ENCODE measurements at places on chromosomes 1 and 21.
A peak's percentile ranks its signal among the peaks of the same experiment; 100 is the strongest.

- no peak for DNase-seq
Observed at GRCh38 chr1:228337031-228337564, 69.5 kb downstream of the TRIM11 start.

DNA sequence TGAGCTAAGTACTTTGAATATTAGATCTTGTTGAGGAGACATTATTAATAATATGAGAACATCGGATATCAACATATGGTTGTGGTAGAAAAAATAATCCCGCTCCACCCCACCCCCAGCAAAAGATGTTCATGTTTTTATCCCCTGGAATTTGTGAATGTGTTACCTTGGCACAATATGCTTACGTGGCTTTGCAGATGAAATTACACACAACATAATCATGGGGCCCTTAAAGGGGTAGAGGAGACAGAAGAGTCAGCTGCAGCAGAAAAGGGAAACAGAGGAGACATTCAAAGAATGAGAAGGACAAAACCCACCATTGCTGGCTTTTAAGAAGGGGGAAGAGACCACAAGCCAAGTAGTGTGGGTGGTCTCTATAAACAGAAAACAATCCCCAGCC, 104.1 kb downstream of the SEC16B start:
- DNase-seq: no peak

DNA sequence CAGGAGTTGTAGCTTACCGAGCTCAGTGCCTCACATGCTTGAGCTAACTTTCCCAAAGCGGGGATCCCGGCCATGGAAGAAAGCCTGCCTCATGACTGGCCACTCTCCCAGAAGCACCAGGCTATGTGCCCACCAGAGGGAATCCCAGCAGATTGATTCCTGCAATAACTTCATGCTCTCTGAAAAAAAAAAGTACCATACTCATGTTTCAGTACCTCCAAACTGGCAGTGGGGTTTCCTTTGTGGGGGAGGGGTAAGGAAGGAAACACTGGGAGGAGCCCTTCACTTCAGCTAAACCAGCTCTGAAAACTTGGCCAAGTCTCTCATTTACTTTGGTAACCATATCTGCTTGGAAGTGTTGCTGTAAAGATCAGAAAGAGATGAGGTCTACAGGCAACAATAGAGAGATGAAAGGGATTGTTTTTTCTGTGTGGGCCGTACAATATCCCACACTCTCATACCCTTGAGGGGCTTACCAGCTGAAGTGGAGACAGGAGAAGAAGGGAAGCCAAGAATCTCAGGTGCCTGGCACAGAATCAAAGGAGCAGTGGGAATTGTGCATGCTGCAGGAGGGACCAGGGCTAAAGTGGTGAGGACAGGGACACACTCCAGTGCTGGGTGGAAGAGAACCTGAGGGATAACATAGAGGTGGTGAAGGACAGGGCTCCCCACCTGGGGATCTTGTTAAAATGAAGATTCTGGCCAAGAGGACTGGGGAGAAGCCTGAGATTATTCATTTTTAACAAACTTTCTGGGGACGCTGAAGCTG, 42.4 kb upstream of the TACSTD2 start:
- no peak for DNase-seq

DNA sequence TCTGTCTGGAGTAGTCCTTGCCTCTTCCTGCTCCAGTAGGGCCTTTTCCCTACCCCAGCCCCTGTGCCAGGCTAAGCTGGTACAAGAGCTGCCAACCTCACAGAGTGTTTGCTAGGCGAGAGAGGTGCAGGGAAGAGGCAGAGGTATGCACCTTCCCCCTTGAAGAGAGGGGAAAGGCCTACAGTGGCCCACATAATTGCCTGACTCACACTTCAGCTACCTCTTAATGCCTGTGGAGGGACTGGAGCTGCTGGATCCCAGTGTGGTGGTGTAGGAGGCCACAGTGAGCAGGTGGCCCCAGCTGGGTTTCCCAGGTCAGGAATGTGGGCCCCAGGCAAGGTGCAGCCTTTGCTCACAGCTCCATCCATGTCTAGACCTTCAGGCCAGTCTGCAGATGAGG, 3.3 kb upstream of the CCDC28B start:
- no peak for DNase-seq

GRCh38 chr1:91929250-91929649, 20.0 kb upstream of the BRDT start:
- DNase-seq: no peak

- DNase-seq: no peak
Observed at GRCh38 chr1:64172458-64172983, 30.9 kb upstream of the UBE2U start.

GRCh38 chr1:244165021-244165420, 113.9 kb downstream of the ZBTB18 start:
- DNase-seq: no peak

- DNase-seq: no peak
Observed at GRCh38 chr1:30250338-30250983, 472.9 kb downstream of the MATN1 start.

DNA sequence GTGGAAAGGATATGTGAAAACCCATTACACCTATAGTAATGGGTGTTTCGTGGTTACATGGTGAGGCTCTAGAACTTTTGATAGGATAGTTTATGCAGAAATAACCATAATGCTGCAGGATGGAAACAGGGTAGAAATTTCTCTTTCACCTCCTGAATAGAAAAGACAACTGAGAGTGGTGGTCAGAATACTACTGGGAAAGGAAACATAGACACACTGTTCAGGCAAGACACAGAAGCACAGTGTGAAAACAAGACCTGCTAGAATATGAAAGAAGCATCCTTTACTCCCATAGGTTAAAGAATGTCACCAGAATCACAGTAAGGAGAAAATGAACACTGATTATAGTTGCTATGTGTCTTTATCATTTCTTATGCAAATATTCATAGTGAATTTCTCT, 496.6 kb downstream of the DPYD start:
- DNase-seq: no peak

GRCh38 chr1:41259221-41259620, 17.1 kb upstream of the SCMH1 start:
- DNase-seq: no peak

GRCh38 chr1:45815667-45816458, 12.5 kb downstream of the MAST2 start:
- DNase-seq: no peak

- DNase-seq: peak; percentile 53
Observed at GRCh38 chr1:47187231-47187925, 2.5 kb downstream of the PDZK1IP1 start.

- no peak for DNase-seq
Observed at GRCh38 chr1:231705806-231706760, 79.5 kb downstream of the DISC1 start.

- DNase-seq: no peak
Observed at GRCh38 chr1:177770096-177770495, 199.8 kb downstream of the SEC16B start.

- DNase-seq: no peak
Observed at GRCh38 chr21:18764720-18765119, 361.1 kb upstream of the TMPRSS15 start.

DNA sequence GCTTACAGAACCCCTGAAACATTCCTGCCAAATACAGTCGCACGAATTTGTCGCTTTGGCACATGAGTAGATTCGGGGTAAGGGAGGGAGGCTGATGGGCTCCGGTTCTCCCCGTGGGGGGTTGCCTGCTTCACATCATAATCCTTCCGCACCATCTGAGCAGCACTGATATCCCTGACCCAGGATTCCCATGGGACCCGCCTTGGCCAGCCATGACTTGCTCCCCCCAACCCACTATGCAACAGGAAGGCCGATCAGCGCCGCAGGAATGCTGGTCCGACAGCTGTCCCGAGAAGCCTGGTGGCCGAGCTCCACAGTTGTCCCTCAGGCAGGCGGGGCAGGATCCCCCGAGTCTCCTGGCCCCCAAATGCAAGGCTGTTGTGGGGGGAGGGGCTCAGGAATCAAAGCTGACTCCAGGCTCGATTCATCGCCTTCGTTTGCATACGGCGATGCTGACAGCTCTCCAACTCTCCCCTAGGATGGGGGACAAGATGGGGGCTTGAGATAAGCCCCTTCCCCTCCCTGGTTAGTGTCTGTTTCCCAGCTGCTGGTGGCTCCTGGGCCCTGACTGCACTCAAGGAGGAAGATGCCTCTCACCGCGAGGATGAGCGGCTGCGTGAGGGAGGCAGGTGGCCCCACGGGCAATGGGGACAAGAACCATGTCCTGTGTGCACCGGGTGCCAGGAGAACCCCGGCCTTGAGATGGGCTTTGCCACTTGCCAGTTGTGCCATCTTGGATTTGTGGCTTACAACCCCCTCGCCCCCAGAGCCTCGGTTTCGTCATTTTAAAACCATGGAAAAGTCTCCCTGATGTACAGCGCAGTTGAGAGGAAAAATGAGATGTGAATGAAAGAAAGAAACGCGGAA, 9.3 kb downstream of the DRAXIN start:
- DNase-seq: no peak

DNA sequence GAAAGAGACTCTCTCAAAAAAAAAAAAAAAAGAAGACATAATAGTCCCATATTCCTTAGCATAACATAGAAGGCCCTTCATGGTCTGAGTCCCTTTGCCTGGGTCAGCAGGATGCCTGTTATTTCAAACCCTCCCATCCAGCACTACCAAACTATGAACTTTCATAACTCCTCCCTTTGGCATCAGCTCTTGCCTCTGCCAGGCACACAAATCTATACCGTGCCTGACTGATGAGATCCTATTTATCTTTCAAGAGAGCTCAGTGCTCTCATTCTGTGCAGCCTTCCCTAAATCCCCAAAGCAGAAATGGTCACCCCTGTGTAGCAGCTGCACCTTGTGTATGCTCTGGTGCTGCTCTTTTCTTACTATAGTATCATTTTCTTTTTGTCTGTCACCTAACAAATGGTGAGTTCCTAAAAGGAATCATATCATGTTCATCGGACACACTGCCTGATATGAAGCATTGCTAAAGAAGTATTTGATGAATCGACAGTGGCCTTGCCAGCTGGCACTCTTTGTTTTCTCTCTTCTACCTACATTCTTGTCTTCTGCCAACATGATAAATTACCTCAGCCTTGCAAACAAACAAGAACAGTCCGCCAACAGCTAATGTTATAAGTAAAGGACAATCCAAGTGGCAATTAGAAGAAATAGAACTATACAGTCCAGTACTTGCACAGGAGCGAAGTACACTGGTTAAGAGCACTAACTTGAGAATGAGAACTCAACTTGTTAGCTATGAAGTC, 29.9 kb downstream of the FMO4 start:
- DNase-seq: no peak

GRCh38 chr1:182120411-182121258, 59.1 kb upstream of the ZNF648 start:
- peak; percentile 64 for DNase-seq

- no peak for DNase-seq
Observed at GRCh38 chr21:29943885-29944284, 4.1 kb upstream of the GRIK1 start.

- no peak for DNase-seq
Observed at GRCh38 chr1:209641832-209642172, 10.4 kb downstream of the LAMB3 start.

GRCh38 chr21:44907966-44908895, 12.5 kb downstream of the ITGB2 start:
- DNase-seq: no peak

DNA sequence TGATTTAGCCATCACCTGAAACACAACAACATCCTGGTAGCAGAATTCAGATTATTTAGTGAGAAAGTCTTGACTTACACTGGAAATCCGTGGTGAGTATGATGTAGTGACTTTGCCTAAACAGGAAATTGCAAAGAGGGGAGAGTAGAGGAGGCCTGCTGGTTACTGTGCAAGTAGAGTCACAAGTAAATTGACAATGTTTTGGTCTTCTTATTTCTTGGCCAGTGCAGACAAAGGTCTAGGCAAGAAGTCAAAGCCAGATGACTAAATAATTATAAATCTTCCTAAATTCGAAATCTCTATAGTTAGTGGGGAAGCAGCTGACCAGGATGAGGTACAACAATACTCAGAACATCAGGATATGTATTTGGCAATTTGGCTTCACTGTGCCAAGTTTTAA, 159.5 kb upstream of the KCTD3 start:
- no peak for DNase-seq

DNA sequence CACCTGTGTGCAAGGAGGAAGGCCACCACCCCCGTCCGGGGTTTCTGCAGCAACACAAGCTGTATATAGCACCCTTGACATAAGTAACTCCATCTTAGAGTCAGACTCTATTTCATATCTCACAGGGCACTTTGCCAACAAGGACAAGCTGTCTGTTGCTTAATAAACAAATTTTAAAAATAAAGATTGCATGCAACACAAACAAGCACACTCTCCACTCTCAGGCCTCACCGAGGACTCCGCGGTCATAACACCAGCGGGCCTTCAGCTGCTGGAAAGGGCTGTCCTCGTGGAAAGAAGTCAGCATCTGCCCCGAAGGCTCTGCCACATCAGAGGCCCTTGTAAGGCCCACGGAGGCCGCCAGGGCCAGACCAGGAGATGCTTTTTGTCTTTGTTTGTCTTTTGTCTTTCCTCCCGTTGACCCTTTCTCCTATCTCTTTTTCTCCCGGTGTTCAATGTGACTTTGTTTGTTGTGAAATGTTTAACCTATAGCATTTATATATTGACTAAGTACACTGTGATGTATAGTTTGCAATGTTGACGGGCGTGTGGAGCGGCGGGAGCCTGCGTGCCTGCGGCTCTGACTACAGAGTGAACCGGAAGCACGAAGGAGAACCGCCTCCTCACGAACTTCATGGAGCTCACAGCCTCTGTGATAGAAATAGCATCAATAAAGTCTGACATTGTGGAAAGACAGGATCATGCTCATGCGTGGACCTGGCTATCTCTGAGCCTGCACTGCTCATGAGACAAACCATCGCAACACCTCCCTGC, 24.1 kb downstream of the MEGF6 start:
- DNase-seq: no peak

GRCh38 chr1:100164216-100164615, 13.8 kb downstream of the LRRC39 start:
- no peak for DNase-seq

DNA sequence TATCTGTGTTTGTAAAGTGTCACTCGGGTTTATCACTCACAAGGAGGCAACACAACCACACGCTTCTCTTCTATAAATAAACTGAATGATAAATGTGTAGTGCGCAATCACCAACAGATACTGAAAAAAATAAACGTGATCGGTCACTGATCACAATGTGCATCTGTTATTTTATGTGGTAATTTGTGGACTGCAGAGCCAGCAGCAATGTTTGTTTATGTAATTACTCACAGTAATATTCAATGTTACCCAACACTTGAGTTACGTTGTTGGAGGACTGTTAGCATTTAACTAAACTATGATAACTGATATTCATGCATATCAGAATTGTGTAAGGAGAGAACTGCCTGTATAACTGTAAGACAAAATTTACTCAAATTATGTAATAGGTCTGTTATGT, 129.6 kb downstream of the USH2A start:
- no peak for DNase-seq

- DNase-seq: no peak
Observed at GRCh38 chr1:97925151-97925550, 4.3 kb upstream of the DPYD start.

DNA sequence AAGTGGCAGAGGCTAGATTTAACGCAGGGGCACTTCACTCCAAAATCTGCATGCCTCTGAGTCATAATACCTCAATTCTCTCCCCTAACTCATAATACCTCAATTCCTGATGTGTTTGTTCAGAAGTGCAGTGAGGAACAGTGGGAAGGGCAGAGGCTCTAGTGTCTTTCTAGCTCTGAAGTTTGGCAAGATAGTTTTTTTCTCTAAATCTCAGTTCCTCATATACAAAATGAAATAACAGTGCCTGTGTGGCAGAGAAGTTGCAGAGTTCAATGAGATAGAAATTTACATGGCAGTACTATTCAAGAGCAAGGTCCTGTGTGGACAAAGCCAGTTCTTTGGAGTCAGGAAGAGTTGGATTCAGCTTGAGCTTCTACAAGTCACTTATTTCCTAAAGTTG, 9.8 kb downstream of the JUN start:
- no peak for DNase-seq

- no peak for DNase-seq
Observed at GRCh38 chr1:167984886-167985489, 48.1 kb upstream of the MPC2 start.

Data from RWPE2 (cell line).